ENCODE measurements at places on chromosomes 2 and 18.

GRCh38 chr18:29157057-29157780, 980.3 kb upstream of the CDH2 start:
- no peak for DNase-seq

DNA sequence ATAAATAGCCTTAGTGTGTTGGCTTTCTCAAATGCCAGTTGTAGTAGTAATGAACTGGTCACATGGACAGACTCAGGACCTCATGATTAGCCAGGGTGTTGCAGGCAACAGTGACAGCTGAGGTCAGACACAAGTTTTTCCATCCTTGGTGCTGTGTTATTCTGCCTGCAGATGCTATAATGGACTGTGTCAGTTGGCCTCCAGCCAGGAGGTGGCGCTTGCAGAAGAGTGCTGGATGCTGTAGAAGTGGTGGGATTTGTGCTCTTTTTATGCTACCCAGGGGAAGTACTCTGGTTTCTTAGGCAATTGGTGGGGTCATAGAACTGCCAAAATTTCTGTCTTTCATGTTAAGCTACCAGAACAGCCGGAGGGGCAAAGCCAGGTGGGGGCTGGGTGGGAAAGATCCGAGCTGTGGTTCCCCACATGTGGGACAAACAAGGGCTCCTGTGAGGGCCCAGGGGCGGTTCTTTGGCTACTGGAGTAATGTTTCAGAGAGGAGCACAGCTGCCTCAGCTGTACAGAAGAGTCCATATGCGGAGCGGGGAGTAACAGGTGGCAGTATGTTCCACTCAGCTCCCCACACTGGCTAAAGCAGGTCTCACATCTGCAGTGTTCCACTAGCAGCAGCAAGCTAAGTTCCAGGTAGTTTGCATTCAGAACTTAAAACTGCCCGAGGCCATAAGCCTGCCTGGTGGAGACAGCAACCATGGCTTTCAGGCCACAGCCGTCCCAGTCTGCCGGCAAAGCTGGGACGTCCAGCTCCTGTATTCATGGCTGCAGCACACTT, 104.4 kb downstream of the GULP1 start:
- DNase-seq, result no peak

GRCh38 chr2:44942304-44943030, 965 bp downstream of the SIX3 start:
- DNase-seq, result peak; percentile 24

DNA sequence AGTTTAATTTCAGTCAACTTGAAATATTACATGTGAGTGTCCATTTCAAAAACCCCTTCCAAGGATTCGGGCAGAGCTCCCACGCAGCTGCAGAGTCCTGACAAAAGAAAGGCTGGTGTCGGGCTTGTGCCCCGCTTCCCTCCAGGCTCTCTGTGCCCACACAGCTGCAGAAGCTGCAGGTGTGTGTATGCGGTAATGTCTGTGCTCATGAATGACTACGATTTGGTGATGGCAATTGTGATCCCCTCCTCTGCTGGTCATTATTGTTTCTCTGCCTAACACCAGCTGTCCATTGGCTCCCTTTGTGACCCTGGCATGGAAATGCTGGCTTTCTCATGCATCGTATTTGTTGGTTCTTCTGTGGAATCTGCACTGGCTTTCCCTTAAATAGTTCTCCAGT, 224.8 kb downstream of the NUP35 start:
- peak; percentile 3 for DNase-seq

DNA sequence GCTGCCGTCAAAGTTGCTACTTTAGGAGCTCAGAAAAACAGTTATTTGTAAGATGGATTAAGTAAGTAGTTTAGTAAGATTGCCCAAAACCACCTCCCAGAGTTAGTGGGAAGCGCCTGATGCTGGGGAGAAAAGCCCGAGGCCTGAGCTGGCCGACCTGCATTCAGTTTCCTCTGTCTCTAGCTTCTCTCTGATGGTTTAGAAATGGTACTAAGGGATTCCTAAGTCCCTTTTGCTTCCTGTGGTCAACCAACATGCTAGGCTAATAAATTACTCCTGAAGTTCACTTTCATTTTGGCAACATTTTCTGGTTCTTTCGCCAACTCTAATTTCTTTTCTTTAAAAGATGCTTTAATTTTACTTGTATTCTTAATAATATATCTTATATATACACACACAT, 60.1 kb downstream of the ASAP2 start:
- DNase-seq, result no peak

- no peak for DNase-seq
These were observed 193.8 kb downstream of the TSN start for GRCh38 chr2:121949271-121949670.

DNA sequence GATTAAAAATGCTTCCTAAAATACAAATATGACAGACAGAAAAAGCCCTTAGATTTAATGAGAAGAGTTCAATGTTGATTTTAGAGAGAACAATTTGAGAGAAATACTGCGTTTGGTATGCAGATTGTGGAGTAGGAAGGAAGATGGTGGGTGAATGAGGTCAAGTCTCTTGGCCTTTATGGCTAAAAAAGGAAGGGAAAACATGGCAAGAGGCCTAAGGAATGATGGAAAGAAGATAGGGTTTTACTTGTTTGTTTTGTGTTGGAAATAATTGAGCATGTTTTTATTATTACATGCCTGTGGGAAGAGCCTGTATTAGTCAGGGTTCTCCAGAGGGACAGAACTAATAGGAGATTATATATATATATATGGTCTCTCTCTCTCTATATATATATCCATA, 318.1 kb downstream of the TRIB2 start:
- no peak for DNase-seq

DNA sequence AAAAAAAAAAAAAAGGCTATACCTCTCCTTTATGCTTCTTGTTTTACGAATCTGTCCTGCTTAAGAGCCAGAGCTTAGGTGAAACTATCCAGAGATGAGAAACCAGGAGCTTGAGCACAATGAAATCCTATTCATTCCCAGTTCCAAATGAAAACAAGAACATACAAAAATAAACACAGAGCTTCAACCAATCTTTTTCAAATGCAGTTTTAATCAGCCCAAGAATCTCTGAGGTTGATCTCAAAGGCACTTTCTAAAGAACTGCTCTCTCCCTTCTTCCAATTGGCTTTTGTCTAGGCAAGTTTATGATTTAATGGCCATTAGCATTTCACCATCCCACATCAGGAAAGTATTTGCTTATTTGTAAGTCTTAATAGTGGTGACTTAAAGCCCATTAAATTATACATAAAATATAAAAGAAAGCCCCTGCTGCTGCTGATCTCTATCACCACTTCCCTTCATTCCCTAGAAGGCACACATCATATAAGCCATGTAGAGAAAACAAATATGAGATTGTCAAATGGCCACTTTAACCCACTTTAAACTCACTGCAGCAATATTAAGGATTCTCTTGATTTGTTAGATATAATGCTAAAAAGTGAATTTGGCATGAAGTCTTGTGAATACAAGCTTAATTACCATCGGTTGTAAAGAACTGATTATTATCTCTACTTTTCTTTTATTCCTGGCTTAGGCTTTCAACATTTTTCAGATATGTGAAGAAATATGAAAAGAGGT, 29.3 kb upstream of the SCN9A start:
- no peak for DNase-seq

DNA sequence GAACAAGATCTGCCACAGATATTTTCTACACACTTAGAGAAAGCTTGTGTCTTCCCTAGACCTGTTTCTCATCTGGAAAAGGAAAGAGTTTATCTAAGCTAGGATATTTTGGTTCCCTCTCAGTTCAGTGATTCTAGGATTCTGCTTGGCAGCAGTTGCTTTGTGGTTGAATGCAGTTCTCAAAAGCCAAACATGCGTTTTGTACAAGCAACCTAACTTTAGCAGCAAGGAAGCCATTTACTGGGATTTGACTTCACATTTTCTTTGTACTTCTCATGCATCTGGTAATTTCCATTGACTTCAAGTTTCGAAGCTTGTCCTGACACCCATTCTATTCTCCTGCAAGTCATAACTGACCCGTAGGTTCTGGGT, 33.3 kb downstream of the VSNL1 start:
- DNase-seq, result no peak

Measured in spinal cord (tissue), 10 donors.